ENCODE measurements at places on chromosomes 6 and 20. TPM values are rescaled to one million over a fixed set of nuclear protein-coding genes. Genes with fewer than 3 reads are reported as not detected.

Gene IP6K3
- polyA plus RNA-seq, result 0.52 TPM

Gene HLA-DPB1
- polyA plus RNA-seq, result 10.7 TPM

Gene ERVFRD-1
- not detected for polyA plus RNA-seq

Gene ARMH2
- polyA plus RNA-seq, result not detected

Gene PPP1R14C
- polyA plus RNA-seq, result not detected

Gene GPR6
- not detected for polyA plus RNA-seq

Gene PRSS16
- 0.39 TPM for polyA plus RNA-seq

Gene LTA
- polyA plus RNA-seq, result not detected

Gene GLP1R
- polyA plus RNA-seq, result not detected

Gene SMOC2
- polyA plus RNA-seq, result not detected

Gene ANKEF1
- 0.31 TPM for polyA plus RNA-seq

Gene ATF6B
- polyA plus RNA-seq, result 62.6 TPM

Gene HLA-DRB5
- polyA plus RNA-seq, result not detected

Gene NRSN1
- polyA plus RNA-seq, result not detected

Gene PRICKLE4
- 0.72 TPM for polyA plus RNA-seq

DNA sequence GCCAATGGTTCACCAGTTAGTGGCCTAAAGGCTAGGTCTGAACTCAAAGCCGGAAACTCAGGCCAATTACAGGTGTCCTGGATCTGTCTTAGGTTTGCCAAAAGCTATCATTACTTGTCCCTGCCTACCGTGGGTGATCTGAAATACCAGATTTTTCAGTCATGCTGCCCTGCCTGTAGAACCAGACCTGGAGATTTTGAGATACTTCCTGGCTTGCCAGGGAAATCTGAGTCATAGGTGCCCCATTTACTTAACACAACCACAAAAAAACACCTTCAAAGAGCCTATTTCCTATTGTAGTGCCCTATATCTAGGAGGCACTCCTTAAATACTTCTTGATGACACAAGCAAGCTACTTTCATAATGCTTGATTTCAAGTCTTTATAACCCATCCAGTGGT lies 13.9 kb upstream of the RANBP9 start:
- peak; percentile 12 for DNase-seq

DNA sequence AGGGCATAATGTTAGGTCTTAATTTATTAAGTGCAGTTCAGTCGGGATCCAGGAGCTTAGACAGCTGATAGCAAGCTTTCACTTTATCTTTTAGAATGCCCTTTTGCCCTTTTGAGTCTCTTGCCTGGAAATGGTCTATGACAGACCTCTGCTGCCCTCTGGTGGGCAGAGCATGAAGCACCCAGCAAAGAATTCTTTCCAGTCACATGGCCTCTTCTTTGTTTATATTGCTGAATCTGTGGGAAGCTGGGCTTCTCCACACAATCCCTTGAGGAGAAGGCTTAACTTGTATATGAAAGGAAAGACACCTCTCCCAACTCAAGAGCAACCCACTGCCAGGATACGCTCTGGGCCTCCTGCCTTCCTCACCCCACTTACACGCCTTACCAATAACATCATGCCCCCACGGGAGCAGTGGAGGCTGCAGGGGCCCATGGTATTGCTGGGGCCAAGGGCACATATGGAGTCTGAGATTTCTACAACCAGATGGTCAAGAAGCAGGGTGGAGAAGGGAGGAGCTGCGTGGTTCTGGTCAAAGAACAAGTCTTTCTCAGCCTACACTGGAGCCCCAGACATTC lies 20.4 kb downstream of the WFDC3 start:
- DNase-seq, result peak; percentile 80

GRCh38 chr20:11917663-11918062 lies at the start of gene BTBD3:
Gene BTBD3, plus strand, starts transcription at chr20:11917893. Its CDS starts 383 bp downstream, at chr20:11918276.
- DNase-seq, result peak; percentile 79

- peak; percentile 59 for DNase-seq
These were observed 111.1 kb downstream of the PDSS2 start for GRCh38 chr6:107348224-107348623.

DNA sequence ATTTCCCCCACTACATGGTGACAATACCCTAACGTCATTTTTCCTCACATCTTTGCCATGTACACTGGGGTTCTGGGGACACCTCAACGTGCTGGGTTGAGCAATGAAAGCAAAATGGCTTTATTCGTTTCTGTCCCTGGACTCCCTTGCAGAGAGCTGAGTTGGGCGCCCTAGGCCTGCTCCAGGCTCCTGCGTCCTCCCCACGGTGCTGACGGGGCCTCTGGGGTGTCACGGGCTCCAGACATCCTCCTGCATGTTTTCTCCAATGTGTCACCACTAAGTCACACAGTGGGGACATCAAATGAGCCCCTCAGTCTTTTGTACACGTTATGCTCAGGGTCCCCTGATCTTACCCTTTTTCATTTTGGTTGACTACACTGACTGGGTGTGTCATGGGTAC lies 99.8 kb downstream of the TTLL2 start:
- DNase-seq, result no peak

DNA sequence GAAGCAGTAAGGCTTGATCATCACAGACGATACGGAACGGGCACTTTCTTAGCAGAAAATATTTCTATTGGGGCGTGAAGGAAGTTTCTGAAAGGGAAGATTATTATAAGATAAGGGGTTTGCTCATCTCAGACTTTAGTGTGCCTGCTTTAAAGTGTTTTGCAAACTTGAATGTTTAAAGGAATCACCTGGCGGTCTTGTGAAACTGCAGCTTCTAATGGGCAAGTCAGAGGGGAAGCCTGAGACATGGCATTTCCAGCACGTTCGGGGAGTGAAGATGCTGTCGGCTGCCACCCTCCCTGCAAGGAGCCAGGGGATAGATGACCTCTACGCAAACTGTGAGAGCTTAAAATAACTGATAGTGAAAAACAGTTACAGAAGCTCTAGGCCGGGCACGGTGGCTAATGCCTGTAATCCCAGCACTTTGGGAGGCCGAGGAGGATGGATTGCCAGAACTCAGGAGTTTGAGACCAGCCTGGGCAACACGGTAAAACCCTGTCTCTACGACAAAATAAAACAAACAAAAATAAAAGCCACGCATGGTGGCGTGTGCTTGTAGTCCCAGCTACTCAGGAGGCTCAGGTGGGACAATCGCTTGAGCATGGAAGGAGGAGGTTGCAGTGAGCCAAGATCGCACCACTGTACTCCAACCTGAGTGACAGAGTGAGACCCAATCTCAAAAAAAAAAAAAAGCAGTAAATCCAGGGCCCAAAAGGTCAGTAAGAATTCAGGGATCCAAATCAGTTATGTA lies 2.3 kb upstream of the KIF16B start:
- DNase-seq, result no peak

DNA sequence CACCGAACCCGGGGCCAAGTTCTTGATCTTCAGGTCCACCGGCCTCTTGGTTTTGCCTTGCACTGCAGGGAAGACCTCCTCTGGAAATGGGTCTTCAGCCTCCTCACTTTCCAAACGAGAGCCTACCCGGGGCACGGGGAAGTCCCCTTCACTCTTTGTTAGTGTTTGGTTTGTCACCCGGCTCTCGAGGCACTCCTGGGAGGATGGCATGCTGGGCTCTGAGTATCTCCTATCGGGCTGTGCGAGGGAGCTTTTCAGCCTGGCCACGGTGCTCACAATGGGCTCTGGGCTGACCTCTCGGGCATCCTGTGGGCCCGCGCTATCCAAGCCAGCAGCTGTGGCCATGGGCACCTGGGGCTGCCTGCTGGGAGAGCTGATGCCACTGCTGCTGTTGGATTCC lies 8.1 kb downstream of the TAGAP start:
- no peak for DNase-seq

GRCh38 chr6:169368200-169368599 lies 114.6 kb upstream of the THBS2 start:
- DNase-seq, result no peak

GRCh38 chr6:108945681-108946159 lies 97.5 kb downstream of the ARMC2 start:
- no peak for DNase-seq

- peak; percentile 32 for DNase-seq
These were observed 23.8 kb upstream of the FAM50B start for GRCh38 chr6:3825331-3825831.

- DNase-seq, result no peak
These were observed 94.5 kb upstream of the BTN3A2 start for GRCh38 chr6:26270486-26270861.

DNA sequence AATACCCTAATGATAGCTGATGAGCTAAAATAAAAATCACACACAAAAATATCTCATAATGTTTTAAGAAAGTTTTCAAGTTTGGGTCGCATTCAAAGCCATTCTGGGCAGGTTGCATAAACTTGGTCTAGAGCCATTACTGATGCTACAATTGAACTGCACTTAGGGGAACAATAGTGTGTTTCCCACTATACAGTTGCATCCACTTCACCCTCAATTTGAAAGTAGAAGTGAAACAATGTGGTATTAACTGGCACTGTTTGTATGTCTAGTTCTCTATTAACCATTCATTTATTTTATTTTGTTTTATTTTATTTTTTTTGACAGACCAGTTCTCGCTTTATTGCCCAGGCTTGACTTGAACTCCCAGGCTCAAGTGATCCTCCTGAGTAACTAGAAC lies 23.0 kb upstream of the STK38 start:
- DNase-seq, result no peak

GRCh38 chr6:168260420-168260987 lies 59.1 kb downstream of the DACT2 start:
- DNase-seq, result no peak

GRCh38 chr20:51570739-51571459 lies 28.4 kb upstream of the NFATC2 start:
- peak; percentile 17 for DNase-seq

GRCh38 chr20:38520261-38520660 lies 47.6 kb downstream of the RALGAPB start:
- no peak for DNase-seq

DNA sequence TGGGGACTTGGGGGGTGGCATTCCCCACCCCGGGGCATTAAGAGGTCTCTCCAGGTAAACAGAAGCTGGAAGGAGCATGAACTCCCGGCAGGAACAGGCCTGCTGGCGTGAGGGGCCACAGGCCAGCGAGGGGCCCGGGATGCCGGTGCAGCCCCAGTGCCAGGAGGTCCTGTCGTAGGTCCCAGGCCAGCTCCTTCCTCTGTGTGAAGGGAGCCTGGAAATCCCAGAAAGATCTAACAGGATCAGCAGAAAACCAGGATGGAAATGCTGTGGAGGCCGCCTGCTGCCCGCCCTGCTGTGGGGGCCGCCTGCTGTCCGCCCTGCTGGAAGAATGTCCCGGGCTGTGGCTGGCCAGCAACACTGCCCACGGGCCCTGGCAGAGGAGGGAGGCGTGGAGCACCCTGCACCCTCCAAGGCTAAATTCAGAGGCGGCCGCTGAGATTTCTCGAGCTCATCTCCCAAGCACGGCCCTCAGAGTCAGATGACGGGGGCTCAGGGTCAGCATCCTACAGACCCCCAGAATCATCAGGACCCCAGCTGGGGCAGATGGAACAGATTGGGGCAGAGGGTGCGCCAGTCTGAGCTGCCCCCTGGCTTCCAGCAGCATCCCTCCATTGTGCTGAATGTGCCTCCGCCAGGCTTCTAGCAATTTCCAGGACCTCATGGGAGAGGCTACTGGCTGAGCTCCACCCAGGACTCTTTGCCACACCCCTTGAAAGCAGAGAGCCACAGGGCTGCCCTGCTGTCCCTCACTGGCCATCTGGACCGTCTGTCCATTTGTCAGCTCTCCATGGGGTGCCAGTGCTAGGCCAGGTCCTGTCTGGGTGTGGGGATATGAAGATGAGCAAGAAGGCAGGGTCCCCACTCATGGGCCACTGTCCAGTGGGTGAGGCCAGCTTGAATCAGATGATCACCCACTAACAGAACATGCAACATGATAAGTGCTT lies 32.2 kb upstream of the SLCO4A1 start:
- DNase-seq, result no peak

GRCh38 chr6:66965227-66965626 lies 1258.2 kb upstream of the EYS start:
- no peak for DNase-seq

GRCh38 chr6:33861722-33862121 lies 57.9 kb upstream of the MLN start:
- no peak for DNase-seq

DNA sequence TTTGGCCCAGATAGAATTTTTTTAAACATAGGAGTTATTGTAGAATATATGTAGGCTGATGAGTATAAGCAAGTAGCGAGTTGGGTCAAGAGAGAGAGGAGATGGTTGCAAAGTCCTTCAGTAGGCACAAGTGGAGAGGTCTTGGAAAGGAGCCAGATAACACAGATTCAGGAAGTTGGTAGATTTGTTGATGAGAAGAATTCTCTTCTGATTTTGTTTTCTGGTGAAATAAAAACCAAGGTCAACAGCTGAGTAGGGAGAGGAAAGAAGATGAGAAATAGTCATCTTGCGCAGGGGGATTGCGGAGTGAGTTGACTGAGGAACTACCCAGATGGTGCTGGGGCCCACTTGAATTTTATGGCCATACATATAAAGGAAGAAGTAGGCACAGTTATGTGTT lies 17.4 kb upstream of the CD83 start:
- no peak for DNase-seq

- DNase-seq, result peak; percentile 74
These were observed 87.2 kb upstream of the ADTRP start for GRCh38 chr6:11865680-11866300.

GRCh38 chr6:64520050-64520449 lies 884.4 kb downstream of the PHF3 start:
- peak; percentile 95 for DNase-seq

DNA sequence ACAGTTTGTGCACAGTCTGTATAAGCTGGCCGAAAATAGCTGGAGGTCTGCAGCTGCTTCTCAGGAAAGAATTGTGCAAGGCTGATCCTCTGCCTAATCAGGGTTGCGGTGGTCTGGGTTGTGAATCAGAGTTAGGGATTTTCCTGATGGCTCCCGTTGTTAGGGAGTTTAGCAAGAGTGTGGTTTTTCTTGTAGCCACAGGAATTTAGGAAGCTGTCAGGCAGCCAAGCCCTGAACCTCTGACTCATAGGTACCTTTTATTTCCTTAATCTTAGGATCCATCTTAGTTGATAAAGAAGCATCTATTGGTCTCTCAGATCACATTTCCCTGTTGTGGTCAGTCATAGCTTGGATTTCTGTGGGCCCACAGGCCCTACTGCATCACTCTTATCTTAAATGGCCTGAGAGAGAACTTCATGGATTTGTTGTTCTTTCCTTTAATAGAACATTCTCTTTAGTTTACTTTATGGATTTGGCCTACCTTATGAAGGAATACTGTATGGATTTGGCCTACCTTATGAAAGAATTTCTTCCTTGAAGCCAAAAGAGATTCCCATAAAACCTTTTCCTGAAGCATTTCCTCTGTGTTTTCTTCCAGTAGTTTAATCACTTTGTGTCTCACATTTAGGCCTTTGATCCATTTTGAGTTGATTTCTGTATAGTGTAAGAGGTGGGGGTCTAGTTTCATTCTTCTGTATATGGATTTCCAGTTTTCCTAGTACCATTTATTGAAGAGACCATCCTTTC lies 10.3 kb downstream of the KIF25 start:
- DNase-seq, result peak; percentile 99

- DNase-seq, result no peak
These were observed 36.6 kb downstream of the ABHD12 start for GRCh38 chr20:25353747-25354705.

DNA sequence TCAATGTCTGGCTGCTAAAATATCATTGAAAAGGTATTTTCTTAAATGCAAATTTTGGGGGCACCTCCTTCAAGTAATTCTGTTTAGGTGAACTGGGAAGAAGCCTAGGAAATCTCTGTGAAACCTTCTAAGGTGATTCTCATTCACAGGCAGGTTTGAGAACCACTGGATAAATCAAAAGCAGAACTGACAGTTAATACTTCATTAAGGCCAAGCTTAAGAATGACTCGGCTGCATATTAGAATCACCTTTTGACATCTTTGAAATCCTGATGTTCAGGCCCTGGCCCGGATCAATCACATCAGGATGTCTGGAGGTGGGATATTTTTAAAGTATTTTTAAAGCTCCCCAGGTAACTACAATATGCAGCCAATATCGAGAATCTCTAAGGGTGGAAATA lies 50.6 kb downstream of the FKBP1C start:
- no peak for DNase-seq

All from IMR-90 (cell line).